ENCODE measurements at places on chromosomes 7 and 10. TPM values are rescaled to one million over a fixed set of nuclear protein-coding genes. Genes with fewer than 3 reads are reported as not detected.

- no peak for DNase-seq
Measured at GRCh38 chr7:26910221-26910620, 45.8 kb upstream of the SKAP2 start.

- DNase-seq, result no peak
Measured at GRCh38 chr10:61039868-61040267, 95.9 kb upstream of the RHOBTB1 start.

DNA sequence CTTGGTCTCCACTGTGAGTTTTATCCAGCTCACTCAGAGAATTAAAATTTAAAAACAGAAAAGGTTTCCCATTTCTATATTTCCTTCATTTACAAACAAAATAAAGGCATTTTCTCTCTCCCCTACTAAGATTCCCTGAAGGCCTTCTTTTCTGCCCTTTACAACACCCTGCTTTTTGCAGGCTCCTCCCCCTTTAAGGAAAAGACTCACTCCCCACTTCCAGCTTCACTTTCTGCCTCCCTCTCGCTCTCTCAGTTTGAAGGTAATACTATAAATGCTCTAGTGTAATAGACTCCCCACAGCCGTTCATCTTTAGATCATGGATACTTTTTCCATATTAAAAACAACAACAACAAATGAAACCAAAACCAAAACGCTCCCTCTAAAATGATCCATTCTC is 53.3 kb downstream of the CDHR3 start:
- DNase-seq, result no peak

- DNase-seq, result no peak
Measured at GRCh38 chr10:17116193-17116592, 13.4 kb downstream of the CUBN start.

- DNase-seq, result no peak
Measured at GRCh38 chr10:69504576-69505250, 53.4 kb downstream of the TSPAN15 start.

- DNase-seq, result no peak
Measured at GRCh38 chr10:14476641-14477407, 146.1 kb upstream of the FRMD4A start.

DNA sequence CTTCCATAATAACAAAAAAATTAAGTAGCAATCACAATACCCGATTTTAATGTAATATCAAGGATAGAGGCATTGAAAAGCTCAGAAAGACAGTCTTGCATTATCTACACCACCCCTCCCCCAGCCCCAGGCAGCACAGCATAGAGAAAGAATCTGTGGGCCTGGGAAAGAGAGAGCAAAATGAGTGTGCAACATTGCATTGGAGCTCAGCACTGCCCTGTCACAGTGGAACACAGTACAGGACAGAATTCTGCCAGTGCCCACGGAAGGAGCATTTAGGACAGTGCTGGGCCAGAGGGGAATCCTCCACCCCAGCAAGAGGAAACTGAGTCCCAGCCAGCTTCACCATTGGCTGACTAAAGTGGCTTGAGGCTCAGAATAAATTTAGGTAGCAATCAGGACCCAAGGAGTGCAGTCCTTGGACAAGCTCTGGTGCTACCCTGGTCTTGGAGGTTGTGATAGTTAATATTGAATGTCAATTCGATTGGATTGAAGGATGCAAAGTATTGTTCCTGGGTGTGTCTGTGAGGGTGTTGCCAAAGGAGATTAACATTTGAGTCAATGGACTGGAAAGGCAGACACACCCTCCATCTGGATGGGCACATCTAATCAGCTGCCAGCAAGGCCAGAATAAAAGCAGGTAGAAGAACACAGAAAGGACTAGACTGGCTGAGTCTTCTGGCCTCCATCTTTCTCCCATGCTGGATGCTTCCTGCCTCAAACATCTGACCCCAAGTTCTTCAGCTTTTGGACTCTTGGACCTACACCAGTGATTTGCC is 234.4 kb downstream of the ANK3 start:
- no peak for DNase-seq

GRCh38 chr10:32244011-32244410 is 102.9 kb downstream of the EPC1 start:
- DNase-seq, result no peak

DNA sequence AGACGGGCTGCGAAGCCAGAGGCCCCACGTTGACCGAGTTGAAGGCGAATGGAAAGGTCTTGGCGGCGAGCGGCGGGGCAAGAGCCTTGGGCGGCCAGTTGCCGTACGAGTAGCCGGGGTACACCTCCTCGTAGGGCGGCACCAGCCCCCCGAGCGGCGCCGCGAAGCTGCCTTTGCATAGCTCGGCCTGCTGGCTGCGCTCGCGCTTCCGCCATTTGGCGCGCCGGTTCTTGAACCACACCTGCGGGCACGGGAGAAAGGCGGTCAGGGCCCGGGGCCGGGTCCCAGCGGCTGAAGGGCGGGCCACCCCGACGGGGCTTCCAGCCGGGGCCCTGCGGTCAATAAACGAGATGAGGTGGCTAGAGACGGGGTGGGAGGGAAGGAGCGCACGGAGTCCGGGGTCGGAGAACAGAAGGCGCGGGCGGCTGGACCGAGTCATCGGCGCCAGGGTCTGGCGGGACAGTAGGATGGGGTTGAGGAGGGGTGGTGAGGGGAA is 4.8 kb downstream of the ELOVL3 start:
- no peak for DNase-seq

- DNase-seq, result no peak
Measured at GRCh38 chr10:74123081-74123480, 27.5 kb downstream of the AP3M1 start.

- DNase-seq, result no peak
Measured at GRCh38 chr7:151897951-151898686, 21.2 kb upstream of the PRKAG2 start.

GRCh38 chr10:62095181-62096122 is 173.2 kb downstream of the RTKN2 start:
- no peak for DNase-seq

DNA sequence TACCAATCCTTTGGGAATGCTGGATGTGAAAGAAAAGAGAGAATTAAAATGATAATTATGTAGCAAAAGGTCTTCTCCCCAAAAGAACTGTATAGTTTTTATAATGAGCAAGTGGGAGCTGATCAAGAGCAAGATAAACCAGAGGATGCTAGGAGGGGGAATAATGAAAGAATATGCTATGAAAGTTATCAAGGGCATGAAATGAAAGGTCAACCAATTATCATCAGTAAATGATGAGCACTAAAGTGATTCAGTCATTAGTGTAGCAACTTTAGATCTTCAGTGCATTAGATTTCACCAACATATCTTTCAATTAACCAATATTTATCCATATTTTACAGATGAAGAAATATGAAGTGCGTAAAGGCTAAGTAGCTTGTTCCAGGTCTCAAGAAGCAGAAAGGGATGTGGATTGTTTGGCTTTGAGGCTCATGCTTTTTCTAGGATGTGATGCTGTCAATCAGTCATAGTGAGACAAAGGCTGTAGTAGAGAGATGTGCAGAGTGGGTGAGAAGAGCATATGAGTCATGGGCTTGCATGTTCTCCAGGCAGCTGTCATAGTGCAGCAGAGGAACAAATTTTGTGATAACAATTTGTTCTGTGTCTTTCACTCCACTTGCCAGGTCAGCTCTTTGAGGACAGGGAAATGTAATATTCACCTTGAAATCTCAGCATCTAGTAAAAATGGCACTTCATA is 5.7 kb upstream of the OR2F2 start:
- DNase-seq, result no peak

DNA sequence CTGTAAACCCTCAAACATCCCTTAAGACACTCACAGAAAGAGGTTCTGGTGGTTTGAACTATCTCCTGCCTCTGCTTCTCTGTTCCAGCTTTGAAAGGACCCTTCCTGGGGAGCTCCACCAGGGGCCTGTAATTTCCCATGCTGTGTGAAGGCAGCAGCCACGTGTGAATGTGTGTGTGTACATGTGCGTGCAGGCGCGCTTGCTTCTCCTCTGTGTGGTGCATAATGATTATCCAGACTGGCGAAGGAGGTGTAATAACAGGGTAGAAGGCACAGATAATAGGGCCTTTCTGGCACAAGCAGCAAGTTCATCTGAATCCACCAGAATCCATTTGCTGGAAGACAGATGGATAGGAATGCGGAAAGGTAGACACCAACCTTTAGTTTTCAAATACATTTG is 466.5 kb downstream of the GRID1 start:
- no peak for DNase-seq

DNA sequence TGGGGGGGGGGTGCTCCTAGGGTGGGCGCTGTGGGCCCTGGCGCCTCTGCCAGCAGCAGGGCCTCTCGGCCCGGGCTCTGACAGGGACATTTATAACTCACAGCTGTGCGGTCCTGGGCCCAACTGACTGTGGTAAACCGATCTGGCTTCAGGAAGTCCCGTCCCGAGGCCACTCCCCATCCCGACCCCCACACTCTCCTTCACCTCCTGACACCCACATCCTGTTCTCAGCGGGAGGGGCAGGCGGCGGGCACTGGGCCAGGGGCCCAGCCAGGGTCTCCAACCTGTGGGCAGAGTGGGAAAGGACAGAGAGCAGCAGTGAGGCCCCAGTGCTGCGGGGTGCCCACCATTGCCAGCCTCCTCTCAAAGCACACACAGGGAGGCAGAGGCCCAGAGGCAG is 69.1 kb downstream of the ZMIZ1 start:
- peak; percentile 45 for DNase-seq

- DNase-seq, result no peak
Measured at GRCh38 chr7:33395340-33395739, 266.0 kb downstream of the BBS9 start.

DNA sequence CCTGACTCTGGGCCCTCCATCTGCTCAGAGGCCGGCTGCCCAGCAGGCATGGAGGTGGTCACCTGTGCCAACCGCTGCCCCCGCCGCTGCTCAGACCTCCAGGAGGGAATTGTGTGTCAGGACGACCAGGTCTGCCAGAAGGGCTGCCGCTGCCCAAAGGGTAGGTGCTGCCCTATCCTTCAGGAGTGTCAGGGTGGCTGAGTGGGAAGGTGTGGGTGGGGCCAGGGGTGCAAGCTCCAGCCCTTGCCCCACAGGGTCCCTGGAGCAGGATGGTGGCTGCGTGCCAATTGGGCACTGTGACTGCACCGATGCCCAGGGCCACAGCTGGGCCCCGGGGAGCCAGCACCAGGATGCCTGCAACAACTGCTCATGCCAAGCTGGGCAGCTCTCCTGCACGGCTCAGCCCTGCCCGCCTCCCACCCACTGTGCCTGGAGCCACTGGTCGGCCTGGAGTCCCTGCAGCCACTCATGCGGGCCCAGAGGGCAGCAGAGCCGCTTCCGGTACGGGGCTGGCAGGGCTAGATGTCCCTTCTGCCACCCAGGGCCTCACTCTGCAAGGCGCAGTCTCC is 17.5 kb upstream of the ZNF862 start:
- DNase-seq, result no peak

DNA sequence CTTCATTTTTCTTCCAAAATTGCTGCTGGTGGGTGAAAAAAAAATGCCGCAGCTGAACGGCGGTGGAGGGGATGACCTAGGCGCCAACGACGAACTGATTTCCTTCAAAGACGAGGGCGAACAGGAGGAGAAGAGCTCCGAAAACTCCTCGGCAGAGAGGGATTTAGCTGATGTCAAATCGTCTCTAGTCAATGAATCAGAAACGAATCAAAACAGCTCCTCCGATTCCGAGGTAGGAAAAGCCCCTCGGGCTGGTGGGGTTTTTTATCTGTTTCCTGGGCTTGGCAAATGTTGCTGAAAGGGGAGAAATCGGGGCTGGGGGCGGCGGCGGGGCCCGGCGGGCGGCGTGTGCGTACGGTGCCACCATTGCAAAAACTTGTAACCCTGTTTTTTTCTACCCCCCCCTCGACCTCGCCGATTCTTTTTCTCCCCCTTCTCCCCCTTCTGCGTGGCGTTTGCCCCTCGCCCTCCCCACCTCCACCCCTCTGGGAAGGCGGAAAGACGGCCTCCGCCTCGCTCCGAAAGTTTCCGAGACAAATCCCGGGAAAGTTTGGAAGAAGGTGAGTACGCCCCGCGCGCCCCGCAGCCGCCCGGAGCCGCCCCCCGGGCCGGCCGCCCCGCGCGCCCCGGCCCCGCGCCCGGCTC is 789 bp downstream of the TCF7L2 start:
- no peak for DNase-seq

GRCh38 chr7:142933624-142934023 is at the start of gene TRPV5:
TRPV5 (minus strand) TSS chr7:142933746; CDS start chr7:142933459, 287 bp downstream.
- no peak for DNase-seq

GRCh38 chr10:63267414-63268148 is 134.5 kb downstream of the NRBF2 start:
- DNase-seq, result no peak

DNA sequence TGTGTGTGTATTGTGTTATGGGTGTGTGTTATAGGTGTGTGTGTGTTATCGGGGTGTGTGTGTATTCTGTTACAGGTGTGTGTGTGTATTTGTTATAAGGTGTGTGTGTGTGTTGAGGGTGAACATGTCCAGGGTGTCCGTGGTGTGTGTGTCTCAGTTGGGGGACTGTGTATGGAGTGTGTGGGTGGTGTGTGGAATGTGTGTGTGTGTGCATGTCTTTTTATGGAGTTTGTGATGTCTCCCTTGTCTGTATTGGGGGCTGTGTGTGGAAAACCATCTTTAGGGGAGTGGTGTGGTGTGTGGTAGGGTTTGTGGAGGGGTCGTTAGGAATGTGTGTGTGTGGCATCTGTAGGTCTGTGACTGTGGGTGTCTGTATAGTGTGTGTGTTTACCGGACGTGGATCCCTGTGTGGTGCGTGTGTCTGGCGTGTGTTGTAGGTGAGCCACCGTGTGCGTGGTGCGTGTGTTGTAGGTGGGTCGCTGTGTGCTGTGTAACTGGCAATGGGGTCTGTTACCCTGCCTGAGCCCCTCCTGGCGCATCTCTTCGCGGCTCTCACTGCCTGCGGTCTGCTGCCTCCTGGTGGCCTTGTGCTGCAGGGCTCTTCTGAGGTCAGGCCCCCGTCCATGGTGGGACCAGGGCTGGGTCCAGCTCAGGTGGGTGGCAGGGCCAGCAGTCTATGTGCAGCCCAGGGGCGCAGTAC is 61.7 kb downstream of the PALD1 start:
- no peak for DNase-seq

The PDE1C gene
- not detected for total RNA-seq

The PRPS1L1 gene
- not detected for total RNA-seq

The C10orf105 gene
- total RNA-seq, result 0.36 TPM

The AEBP1 gene
- total RNA-seq, result 21.3 TPM

The FANK1 gene
- 0.25 TPM for total RNA-seq

The TEX47 gene
- not detected for total RNA-seq

The CFTR gene
- total RNA-seq, result not detected

The IMPDH1 gene
- 27.0 TPM for total RNA-seq

The NANOS1 gene
- 0.14 TPM for total RNA-seq

The ECHDC3 gene
- 1.5 TPM for total RNA-seq

The ENO4 gene
- not detected for total RNA-seq

The RELN gene
- not detected for total RNA-seq

The BMPER gene
- not detected for total RNA-seq

The CRTAC1 gene
- not detected for total RNA-seq

The SPDYE3 gene
- not detected for total RNA-seq

The STAMBPL1 gene
- 26.7 TPM for total RNA-seq
